CD4-positive, alpha-beta T cell (primary cell): ENCODE measurements at places on chromosomes 3 and 15. TPM values are rescaled to one million over a fixed set of nuclear protein-coding genes. Genes with fewer than 3 reads are reported as not detected.

GRCh38 chr15:70299931-70300869 is 202.5 kb upstream of the TLE3 start:
- H3K4me3 ChIP-seq: no peak overlapping the region
- H3K27ac ChIP-seq: no peak overlapping the region
- peak; percentile 75 for DNase-seq
- peaks cover 24% of the 10 kb centered on the region for H3K4me1 ChIP-seq

DNA sequence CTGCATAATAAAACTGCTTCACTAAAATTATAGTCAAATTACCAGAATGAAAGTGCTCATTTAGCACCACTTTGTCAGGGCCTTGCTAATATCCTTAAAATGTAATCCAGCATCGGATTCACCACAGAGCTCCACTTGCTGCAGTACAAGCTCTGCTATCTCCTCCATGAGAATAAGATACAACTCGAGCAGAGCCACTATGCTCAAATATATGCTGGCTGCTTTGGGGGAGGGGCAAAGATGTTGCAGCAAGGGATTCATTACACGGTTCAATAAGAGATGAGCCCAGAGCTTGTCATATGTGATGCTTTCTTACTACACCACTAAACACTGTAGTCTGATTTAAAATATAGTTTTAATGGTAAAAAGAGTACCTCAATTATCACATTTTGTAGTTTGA is 72.2 kb downstream of the DLG1 start:
- H3K27ac ChIP-seq: no peak overlapping the region
- DNase-seq: no peak
- H3K27me3 ChIP-seq: no peaks in the 10 kb centered on the region
- H3K4me3 ChIP-seq: no peak overlapping the region
- H3K36me3 ChIP-seq: no peaks in the 10 kb centered on the region

- H3K4me3 ChIP-seq: no peak overlapping the region
- H3K36me3 ChIP-seq: no peaks in the 10 kb centered on the region
- H3K27me3 ChIP-seq: no peaks in the 10 kb centered on the region
- no peaks in the 10 kb centered on the region for H3K4me1 ChIP-seq
- H3K27ac ChIP-seq: no peak overlapping the region
Measured at GRCh38 chr3:182508919-182509711, 284.2 kb upstream of the ATP11B start.

The SNTN gene
- total RNA-seq: not detected

The LAMB2 gene
- 0.36 TPM for total RNA-seq

The LIPC gene
- total RNA-seq: 0.61 TPM

The PLA1A gene
- not detected for total RNA-seq

The TRH gene
- not detected for total RNA-seq
